ENCODE measurements at places on chromosomes 12 and 14.

DNA sequence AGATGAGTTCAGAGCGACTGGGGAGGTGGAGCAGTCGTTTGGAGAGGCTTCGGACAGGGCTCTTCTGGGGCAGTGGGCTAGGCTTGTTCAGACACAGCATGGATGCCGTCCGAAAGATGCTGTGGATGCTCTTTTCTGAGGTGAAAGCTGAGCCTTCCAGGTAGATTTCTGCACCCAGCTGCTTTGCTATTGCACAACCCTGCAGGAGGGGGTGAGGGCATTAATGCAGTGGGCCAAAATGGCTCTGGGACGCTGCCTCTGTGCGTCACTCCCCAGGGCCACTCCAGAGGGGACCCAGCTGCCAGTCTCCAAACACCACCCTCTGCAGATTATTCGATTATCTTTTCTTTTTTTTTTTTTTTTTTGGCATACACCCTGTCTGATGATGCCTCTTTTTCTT is 6.1 kb upstream of the DDX23 start:
- no peak for DNase-seq

DNA sequence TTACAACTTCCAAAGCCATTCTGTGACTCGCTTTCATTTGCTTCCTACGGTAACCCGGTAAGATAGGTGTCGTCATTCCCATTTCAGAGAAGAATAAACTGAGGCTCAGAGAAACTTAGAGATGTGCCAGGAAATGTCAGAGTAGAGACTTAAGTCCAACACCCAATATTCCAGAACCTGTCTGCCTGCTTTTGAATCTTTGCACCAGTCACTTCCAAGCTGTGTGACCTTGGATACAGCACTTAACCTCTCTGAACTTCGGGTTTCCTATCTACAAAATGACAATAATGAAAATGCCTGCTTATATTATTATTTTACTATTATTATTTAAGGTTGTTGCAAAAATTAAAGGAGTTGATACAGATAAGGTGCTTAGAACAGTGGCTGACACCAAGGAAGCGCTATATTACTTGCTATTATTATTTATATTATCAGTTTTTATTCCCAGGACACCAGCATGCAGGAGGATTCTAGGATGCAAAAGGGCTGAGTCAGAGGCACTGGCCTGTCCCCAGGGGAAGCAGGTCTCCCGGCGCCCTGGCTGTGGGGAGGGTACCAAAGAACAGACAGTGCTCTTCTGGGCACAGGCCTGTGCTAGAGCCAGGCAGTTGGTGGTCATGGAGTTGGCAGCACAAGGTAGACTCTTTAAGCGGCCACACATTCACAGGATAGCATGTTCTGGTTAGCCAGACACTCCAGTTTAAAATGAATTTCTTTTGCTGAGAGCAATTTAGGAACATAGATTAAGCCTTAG is 5.4 kb downstream of the HSPB8 start:
- no peak for DNase-seq

DNA sequence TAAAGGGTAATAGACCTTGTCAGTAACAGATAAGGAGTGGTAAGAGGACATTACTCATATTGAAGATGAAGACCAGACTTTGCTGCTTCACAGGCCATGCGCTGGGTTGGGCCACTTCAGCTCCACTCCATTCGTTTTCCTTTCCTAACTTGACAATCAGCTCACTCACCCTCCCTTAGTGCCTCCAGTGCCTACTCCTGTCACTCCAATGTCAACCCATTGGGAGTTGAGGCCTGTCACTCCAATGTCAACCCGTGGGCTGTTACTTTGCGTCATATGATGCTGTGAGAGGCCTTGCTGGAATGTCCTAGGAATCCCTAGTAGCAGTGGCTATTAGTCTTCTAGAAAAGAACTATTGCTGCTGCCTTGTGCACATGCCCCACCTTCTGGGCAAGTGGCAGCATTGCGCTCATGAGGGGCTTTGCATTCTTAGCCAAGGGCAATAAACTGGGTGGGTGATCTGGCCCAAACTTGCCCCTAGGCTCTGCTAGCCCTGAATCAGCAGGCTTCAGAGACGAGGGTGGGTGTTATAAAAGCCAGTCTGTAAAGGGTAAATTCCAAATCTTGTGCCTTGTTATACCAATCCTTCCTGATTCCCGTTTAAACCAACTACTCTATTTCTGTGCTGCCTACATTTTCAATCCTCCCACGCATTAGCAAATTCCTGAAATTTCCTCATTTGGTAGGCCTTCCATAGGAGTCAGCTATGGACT is 36.1 kb downstream of the BAZ2A start:
- peak; percentile 73 for DNase-seq

DNA sequence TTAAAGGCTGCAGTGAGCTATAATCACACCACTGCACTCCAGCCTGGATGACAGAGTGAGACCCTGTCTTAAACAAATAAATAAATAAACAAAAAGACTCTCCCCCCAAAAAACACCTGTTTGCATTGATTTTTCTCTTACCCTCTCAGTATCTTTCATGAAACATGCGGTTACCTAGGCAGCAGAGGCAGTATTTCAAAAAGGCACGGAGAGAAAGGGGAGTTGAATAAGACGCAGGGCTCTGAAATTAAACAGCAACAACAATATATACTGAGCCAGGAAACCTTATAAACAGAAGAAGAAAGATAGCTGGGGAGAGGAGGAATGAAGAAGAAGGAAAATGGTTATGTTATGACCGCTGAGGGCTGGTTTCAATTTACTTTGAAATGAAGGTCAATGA is 277.6 kb downstream of the BTG1 start:
- no peak for DNase-seq

DNA sequence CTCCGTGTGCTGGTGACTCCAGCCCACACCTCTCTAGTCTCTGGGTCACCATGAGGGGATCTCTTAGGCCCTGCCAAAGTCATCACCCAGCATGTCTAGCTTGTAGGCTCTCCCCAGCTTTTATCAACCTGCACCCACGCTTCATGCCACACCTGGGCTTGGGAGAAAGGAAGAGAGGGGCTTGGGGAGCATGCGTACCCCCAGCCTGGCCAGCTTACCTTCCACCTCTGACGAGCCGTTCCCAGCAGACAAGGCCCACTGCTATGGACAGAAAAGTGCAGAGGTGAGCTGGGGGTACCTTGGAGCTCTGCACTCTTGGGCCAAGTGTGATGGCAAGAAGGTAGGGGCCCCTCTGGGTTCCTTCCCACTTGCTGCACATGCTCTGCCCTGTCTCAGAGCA is 1.7 kb downstream of the PGF start:
- no peak for DNase-seq

GRCh38 chr14:51828017-51828797 is 32.2 kb upstream of the GNG2 start:
- DNase-seq = peak; percentile 55

DNA sequence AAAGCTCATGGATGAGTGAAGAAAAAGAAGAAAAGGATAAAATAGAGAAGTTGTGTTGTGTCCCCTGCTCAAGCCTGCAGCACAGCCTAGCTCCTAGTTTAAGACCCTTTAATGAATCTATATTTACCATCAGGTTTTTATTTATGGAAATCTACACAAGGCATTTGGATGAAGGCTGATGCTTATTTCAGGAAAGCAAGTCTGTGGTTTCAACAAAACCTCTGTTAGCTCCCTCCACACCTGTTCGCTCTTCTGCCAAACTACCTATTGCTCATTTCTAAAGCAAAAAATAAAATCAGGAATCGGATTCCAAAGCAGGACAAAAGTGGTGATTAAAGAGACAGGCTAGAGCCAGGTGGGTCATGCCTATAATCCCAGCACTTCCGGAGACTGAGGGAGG is 18.9 kb upstream of the MAP3K9 start:
- no peak for DNase-seq

DNA sequence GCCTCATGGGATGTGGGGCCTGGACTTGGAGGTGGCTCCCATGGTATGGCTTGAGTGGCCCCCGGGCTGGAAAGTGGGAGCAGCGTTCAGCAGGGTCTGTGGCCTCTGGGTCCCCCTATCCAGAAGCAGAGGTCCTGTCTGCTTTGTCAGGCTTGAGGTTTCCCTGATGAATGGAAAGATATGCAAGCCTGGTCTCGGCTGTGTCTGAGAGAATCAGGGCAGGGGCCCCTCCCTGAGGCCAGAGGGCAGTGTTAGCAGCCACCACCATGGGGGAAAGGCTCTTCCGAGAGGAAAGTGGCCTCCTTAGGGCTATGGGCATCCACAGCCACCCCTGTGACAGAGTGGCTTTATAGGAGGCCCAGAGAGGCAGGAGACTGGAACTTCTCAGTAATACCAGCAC is 128.2 kb downstream of the VRK1 start:
- no peak for DNase-seq

GRCh38 chr12:32843528-32844095 is 53.0 kb downstream of the PKP2 start:
- no peak for DNase-seq

DNA sequence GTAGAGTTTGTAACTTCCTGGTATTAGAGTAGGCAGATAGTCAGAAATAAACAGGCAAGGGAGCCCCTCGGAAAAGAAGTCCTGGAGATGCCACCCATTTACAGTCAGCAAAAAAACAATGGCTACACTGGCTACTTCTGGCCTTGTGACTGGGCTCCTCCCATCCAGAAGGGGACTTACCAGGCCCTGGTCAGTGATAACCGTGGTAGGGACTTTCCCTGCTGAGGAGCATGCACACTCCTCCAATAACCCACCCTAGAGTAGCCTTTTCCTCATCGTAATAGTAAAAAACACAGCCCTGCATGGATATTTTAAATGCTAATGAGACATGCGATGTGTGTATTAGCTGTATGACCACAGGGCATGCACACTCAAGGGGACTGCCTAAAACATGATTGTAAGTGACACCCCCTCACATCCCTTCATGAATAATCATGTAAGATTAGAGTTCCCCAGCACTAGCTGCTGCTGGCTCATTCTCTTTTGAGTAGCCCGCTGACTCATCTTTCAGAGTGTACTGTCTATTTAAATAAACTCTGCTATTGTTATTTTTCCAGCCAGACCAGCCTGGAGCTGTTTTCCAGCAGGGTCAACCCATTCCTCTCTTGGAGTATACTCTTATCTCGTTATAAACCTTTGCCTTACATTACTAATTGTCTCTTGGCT is 413.8 kb upstream of the TMTC1 start:
- DNase-seq = no peak

DNA sequence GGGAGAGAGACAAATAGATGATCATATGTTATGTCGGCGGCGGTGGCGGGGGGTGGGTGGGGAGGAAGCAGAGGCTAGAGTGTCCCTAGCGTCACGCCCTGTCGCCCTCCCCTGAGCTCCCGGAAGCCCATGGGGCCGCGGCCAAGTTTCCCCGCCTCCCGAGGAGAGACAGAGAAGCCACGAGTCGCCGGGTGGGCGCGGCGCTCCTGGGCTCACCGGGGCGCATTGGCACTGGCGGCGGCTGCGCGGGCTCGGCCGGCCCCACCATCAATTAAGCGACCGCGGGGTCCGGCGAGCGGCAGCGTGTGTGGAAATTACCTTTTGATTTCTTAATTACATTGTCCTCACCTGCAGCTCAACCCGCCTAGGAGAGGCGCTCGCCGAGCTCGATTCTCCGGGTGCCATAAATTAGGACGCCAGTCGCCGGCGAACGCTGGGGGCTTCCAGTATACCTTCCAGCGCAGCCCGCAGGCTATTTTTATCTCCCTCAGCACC is 119.9 kb upstream of the LHX5 start:
- peak; percentile 50 for DNase-seq

GRCh38 chr14:103003850-103004249 is 53.5 kb downstream of the CDC42BPB start:
- DNase-seq = no peak

- no peak for DNase-seq
Measured at GRCh38 chr12:107418981-107419380, 266.6 kb upstream of the PWP1 start.

- DNase-seq = no peak
Measured at GRCh38 chr14:96598332-96598928, 96.2 kb downstream of the PAPOLA start.

- DNase-seq = no peak
Measured at GRCh38 chr12:17104801-17105200, 498.8 kb upstream of the LMO3 start.

GRCh38 chr14:67690011-67690410 is 5.6 kb downstream of the RDH11 start:
- no peak for DNase-seq

DNA sequence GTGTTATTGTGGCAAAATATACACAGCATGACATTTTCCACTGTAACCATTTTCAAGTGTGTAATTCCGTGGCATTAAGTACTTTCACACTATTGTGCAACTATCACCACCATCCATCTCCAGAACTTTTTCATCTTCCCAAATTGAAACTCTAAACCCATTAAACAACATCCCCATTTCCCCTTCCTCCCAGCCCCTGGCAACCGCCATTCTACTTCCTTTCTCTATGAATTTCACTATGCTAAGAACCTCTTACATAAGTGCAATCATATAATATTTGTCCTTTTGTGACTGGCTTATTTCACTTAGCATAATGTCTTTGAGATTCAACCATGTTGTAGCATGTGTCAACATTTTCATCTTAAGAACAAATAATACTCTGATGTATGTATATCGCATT is 67.8 kb upstream of the PYGL start:
- no peak for DNase-seq

GRCh38 chr12:108806921-108807320 is 50.5 kb downstream of the SSH1 start:
- DNase-seq = no peak

DNA sequence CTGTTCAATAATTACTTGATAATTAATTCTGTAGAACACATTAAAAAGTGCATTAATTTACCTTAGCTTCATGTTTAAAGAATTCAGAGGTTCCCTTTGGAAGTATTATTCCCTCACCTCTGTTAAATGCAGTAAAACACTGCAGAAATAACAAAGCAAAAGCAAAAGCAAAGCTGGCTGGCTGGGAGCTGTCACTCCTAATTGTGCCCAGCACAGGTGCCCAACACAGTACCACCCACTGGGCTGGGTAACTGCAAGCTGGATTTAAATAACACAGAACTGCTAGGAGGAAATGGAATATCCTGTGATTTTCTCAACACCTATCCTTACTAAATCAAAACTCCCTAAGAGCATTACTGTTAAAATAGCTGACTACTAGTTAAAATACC is 72.6 kb downstream of the SLC2A13 start:
- DNase-seq = no peak

- DNase-seq = no peak
Measured at GRCh38 chr12:130116791-130117190, 45.5 kb upstream of the FZD10 start.

DNA sequence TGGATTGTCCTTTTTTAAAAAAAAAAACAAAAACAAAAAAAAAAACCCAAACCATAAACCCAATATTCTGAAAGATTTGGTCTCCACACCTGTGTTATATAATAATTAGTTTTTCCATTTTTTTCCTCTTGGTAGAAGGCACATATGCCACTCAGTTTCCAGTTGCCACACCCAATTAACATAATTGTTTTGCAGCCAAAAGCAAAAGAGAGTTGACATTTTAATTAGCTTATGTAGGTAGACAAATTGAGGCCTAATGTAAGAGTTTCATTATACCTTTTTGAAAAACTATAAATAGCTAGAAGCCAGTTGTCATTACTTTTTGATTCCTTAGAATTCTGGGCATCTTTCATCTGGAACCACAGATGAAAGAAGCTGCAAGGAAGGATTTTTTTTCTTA is 21.0 kb downstream of the PTPN11 start:
- DNase-seq = no peak

- no peak for DNase-seq
Measured at GRCh38 chr14:73049428-73049827, 8.9 kb upstream of the RBM25 start.
